AG04450 (cell line): ENCODE measurements at places on chromosomes 11 and 22. TPM values are rescaled to one million over a fixed set of nuclear protein-coding genes. Genes with fewer than 3 reads are reported as not detected.

- DNase-seq = no peak
Measured at GRCh38 chr11:44267006-44267749, 42.8 kb downstream of the ALX4 start.

TRIM21 gene
- 25.0 and 27.4 TPM in 2 replicates for polyA plus RNA-seq

DNA sequence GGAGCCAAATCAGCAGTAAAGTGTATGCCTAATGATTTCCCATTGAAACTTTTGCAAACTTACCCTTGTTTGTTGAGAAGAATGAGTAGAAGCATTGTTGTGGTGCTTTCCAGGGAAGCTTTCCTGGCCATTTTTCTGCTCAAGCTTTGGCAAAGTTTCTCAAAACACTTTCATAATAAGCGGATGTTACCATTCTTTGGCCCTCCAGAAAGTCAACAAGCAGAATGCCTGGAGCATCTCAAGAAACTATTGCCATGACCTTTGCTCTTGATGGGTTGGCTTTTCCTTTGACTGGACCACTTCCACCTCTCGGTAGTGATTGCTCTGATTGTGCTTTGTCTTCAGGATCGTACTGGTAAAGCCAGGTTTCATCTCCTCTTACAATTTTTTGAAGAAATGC is 10.7 kb downstream of the PIWIL4 start:
- no peak for DNase-seq

GRCh38 chr11:80054582-80055165 is 613.8 kb upstream of the TENM4 start:
- DNase-seq = no peak

DNA sequence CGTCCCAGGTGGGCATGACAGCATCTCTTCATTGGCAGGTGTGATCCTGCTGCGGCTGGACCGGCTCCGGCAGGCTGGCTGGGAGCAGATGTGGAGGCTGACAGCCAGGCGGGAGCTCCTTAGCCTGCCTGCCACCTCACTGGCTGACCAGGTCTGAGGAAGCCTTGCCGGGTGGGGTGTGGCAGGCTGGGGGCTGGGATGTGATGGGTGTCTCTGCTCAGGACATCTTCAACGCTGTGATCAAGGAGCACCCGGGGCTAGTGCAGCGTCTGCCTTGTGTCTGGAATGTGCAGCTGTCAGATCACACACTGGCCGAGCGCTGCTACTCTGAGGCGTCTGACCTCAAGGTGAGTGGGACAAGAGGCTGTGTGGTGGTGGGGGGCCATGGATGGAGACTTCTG is 3.5 kb downstream of the LARGE2 start:
- no peak for DNase-seq

DNA sequence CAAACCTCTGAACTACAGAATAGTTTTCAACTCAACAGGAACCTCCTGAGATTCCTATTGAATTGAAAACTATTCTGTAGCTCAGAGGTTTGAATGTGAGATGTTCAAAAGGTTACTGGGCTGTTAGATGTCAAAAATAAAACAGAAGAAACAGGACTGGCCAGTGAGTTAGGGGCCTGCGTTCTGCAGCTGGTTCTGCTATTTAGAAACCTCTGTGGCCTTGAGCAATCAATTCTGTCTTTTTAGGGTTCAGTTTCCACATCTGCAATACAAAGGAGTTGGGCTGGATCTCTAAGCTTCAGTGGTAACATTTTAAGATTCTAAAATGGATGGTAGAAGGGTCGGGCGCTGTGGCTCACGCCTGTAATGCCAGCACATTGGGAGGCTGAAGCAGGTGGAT is 55.8 kb downstream of the CLMP start:
- no peak for DNase-seq

DNA sequence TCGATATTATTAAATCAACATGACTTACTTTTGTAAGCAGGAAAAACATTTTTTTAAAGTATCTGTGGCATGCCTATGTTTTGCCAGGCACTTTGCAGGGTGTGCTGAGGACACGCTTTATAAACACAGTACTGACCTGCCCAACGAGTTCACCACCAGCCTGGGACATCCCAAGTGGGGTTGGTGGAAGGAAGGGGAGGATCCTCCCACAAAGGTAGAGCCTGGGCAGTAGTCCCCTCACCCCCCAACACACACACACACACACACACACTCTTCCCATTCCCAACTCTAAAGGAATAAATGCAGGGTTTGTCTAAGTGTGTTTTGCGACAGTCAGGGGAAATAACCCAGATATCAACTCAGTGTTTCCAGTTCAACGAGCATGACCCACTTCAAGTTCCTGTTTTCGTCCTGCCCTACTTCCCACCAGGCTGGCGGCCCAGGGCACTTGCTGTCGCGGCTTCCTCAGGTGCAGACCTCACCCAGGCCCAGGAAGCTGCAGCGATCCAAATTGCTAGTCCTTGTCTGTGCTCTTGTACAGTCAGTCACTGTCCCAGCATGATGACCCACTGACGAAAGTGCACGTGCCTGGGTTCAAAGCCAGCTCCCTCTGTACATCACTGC is 3.1 kb downstream of the CERK start:
- DNase-seq = no peak

DNA sequence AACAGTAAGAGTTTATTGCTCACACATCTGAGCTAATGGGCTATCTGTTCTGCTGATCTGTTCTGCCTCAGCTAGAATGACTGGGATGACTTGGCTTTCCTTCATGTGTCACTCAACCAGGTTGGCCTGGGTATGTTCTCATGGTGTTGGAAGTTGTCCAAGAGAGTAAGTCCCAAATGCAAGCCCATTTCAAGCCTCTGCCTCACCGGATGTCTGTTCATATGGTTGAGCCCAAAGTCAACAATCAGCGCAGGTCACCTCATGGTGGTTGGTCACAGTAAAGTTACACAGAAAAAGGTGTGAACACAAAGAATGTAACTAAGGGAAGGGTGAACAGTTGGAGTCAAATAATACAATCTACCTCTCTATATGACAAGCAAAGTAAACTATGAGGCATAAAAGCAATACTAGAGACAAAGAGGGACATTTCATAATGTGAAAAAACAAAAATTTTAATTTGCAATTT is 1.9 kb downstream of the GDPD4 start:
- no peak for DNase-seq

DNA sequence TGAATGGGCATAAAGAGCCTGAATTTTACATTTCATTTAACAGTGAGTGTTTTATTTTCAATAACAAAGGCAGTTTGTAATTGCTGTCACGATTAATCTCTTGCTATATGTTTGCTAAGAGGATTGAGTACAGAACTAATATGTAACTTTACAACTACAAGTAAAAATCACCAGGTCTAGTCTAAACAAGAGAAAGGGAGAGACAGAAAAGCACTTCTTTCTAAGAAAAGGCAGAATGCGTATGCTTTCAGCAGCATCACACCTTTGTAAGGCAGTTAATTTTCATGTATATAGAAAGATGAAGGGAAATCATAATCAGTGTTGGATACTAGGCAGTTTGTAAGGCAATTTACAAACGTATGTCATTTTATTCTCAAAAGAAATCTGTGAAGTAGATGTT is 169.8 kb downstream of the NELL1 start:
- DNase-seq = no peak

- no peak for DNase-seq
Measured at GRCh38 chr11:21429401-21429800, 760.0 kb downstream of the NELL1 start.

DNA sequence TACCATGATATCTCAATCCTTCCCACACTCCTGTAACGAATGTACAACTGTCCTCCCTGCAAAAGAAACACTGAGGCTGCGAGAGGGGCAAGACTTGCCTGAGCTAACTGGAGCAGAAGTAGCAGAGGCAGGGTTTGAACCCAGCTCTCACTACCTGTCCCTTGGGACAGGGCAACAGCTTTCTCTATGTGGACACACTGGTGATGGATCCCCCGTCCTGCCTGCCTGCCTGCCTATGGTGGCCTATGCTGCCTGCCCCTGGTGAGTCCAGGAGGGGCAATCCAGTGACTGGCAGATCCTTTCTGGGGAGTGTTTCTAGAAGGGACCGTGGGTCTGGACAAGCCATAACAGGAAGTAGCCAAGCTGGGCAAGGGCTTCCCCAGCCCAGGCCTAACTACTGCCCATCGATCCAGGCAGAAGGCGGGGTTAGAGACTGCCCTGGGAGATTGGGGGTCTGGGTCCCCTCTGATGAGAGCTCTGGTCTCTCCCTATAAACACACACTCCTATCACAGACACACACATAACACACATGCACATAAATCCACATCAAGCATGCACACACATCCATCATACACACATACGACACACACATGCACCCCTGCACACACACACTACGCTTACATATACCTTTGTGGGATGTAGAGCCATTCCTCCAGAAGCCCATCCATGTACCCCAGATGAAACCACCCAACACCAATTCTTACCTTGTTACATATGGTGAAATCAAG is 1.1 kb upstream of the EMID1 start:
- no peak for DNase-seq

DNA sequence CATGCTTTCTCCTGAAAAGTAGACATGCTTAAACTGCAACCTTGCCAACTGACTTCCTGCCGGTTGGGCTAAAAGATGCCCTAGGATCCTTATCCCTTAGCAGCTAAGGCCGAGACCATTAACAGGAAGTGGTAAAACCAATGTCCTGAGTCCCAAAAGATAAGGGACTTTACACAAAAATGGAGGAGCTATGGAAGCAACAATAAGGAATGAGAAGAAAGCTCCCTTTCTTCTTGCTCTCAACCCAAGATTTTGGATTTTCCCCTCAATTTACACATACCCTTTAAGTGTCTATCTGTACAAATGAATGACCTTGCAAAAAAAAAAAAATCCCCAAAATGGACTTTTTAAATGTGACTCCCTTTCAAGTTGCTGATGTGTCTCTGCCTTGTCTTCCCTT is 11.1 kb downstream of the MRPL17 start:
- no peak for DNase-seq

KRTAP5-9 gene
- not detected in 2 replicates for polyA plus RNA-seq

DNA sequence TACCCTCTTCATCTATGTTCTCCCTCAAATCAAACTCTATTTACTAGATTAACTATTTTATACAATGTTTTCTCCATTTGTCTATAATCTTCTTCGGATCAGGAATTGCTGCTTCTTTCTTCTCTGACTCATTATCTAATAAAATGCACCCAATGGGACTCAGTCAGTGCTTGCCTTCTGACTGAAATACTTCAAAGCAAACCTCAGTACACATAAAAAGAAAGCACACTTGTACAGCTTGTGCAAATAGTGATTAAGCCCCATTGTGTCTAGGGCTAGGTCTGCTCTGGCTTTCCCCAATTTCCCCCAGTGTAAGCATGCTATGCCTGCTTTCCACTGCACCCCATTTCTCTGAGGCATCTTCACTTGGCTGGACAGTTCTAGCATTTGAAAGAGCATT is 118.6 kb upstream of the C11orf87 start:
- no peak for DNase-seq

- no peak for DNase-seq
Measured at GRCh38 chr11:12150831-12151382, 40.5 kb downstream of the MICAL2 start.

GRCh38 chr22:35984183-35985175 is 44.1 kb downstream of the RBFOX2 start:
- no peak for DNase-seq

GRCh38 chr11:63843041-63843440 is 4.1 kb downstream of the MARK2 start:
- DNase-seq = no peak

DNA sequence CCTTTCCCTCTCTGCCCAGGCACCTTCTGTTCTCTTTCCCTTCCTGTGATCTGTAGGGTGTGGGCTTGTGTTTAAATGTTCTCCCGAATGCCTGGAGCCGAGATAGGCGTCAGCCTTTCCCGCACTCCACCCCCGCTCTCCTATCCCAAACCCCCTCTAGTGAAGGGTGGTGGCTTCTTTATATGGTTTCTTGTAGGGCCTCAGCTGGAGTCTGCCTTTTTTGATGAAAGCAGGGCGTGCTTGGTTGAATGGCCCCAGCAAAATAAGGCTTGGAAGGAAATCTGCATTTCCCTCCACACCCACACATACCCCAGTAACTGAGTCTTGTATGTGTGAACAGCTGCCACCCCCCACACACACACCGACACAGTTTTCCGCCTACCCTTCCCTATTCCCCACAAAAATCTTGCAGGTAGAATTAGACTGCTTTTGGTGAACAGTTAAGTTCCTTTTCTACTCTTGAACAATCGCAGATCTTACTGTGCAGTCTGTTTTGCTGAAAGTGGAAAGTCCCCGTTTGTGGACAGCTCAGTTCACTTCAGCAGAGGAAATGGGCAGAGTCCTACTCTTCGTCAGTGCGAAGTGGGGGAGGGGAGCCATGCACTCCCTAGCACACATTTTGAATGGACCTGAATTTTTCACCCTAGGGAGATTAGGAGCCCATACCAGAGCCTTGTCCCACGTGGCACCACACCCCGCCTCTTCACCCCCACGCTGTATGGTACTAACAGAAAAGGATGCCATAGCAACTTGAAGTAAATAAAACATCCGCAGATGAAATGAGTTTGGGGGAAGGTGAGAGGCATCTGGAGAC is 25.5 kb upstream of the GRK2 start:
- DNase-seq = peak; percentile 38

- no peak for DNase-seq
Measured at GRCh38 chr22:30397656-30398635, 1.1 kb downstream of the SEC14L2 start.

GRCh38 chr11:77089004-77089545 is 13.6 kb upstream of the OMP start:
- no peak for DNase-seq

DNA sequence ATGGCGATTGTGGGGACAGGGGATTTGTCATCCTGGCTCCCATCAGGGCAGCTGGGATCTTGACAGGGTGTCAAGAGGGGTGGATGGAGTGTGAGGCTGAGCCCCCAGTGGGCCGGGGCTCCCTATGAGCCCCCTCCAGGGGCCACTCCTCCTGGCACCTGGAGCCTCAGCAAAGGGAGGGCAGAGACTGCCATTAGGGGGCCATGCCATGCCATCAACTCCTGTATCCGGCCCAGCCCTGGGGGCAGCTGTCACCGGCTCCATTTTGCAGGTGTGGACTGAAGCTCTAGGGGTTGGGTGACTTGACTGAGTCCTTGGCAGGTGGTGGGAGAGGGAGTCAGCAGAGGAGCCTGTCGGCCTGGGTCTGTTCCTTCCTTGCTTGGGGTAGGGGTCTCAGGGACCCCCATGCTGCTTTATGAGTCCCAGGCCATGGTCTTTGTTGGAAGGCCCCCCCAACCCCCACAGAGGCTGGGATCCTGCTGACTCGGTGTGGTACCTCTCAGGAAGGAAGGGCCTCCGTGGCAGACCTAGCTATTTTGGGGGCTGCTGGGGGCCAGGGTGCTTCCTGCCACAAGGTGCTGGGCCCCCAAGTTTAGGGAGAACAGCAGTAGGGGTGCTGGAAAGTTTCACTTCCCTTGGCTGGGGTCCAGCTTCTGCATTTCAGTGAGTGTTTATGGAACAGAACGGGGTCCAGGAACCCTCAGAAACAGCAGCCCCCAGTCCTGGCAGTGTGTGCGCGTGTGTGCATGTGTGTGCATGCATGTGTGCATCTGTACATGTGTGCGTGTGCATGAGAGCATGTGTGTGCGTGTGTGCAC is 1.5 kb downstream of the ACY3 start:
- DNase-seq = no peak

GRCh38 chr11:57638005-57638781 is 11.5 kb downstream of the YPEL4 start:
- peak; percentile 58 for DNase-seq

- DNase-seq = no peak
Measured at GRCh38 chr11:128311742-128312719, 275.3 kb downstream of the ETS1 start.
